Activated CD8-positive, alpha-beta T cell treated with anti-CD3 and anti-CD28 coated beads, Interleukin-2, amount 10 ng/mL, durations not matched to agents 7 days and 5 days (primary cell): ENCODE measurements at places on chromosomes 3 and 15. TPM values are rescaled to one million over a fixed set of nuclear protein-coding genes. Genes with fewer than 3 reads are reported as not detected.
A peak's percentile ranks its signal among the peaks of the same experiment; 100 is the strongest.

The KNG1 gene
- total RNA-seq = not detected

The KCNH8 gene
- total RNA-seq = not detected

The AADAC gene
- total RNA-seq = not detected

The RABL3 gene
- 25.5 TPM for total RNA-seq

The MESP1 gene
- 2.4 TPM for total RNA-seq

The ATP2B2 gene
- total RNA-seq = not detected

DNA sequence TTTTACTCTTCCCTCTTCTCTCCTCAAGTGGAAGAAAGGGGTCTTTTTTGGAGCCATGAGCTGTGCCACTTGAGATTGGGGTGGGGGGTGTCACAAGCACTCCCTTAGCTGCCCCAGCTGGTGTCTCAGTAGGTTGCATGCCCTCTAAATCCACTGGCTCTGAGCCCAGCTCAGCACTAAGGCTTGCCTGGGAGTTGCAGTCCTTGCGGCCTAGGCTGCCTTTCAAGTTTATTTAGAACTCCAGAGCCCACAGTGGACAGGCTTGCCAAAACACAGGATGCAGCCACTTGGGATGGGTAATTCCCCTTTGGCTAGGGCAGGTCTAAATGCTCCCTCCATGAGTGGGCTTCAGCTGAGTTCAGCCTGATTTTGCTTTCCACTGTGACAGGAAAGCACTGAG is 24.7 kb downstream of the C3orf20 start:
- H3K36me3 ChIP-seq = no peaks in the 10 kb centered on the region
- no peak overlapping the region for H3K4me3 ChIP-seq
- H3K27ac ChIP-seq = no peak overlapping the region
- no peak for DNase-seq

DNA sequence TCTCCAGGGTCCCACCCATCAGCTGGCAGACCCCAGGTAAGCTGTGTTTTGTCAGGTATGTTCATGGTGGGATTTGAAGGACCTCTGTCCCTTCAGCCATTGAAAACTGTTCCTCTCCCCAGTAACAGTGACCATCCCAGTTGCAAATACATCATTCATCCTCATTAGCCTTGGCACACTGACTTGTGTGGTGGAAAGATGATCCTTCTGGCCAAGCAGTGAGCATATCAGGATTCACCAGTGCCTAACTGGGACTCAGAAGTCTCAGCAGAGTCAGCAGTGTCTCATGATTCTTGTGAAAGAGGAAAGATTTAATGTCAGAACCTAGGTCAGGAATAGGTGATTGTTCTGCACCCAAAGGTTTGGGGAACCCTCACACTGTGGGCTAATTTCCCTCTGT is 90.2 kb downstream of the DNAJB8 start:
- H3K36me3 ChIP-seq = no peaks in the 10 kb centered on the region
- H3K27me3 ChIP-seq = no peaks in the 10 kb centered on the region
- no peak overlapping the region for H3K4me3 ChIP-seq
- DNase-seq = no peak
- H3K4me1 ChIP-seq = no peaks in the 10 kb centered on the region

DNA sequence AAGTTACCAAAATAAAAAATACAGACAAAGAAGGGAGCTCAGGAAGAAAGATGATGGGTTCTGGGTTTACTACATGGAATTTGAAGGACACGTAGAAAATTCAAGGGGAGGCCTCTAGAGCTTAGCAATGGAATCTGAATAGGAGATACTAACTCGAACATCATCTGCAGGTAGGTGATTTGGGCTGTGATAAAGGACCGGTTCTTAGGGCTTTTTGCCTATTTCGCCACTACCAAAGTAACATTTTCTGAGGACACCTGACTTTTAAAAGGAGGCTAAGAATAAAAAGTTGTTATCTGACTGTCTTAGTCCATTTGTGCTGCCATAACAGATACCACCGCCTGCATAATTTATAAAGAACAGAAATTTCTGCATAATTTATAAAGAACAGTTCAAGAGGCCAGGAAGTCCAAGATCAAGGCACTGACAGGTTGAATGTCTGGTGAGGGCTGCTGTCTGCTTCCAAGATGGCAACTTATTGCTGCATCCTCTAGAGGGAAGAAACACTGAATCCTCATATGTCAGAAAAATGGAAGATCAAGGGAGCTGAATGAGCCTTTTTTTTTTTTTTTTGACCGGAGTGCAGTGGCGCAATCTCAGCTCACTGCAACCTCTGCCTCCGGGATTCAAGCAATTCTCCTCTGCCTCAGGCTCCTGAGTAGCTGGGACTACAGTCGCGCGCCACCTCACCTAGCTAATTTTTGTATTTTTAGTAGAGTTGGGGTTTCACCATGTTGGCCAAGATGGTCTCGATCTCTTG is 67.9 kb upstream of the UBE2E2 start:
- H3K27me3 ChIP-seq = no peaks in the 10 kb centered on the region
- H3K36me3 ChIP-seq = no peaks in the 10 kb centered on the region
- no peaks in the 10 kb centered on the region for H3K4me1 ChIP-seq
- no peak for DNase-seq
- H3K27ac ChIP-seq = no peak overlapping the region

DNA sequence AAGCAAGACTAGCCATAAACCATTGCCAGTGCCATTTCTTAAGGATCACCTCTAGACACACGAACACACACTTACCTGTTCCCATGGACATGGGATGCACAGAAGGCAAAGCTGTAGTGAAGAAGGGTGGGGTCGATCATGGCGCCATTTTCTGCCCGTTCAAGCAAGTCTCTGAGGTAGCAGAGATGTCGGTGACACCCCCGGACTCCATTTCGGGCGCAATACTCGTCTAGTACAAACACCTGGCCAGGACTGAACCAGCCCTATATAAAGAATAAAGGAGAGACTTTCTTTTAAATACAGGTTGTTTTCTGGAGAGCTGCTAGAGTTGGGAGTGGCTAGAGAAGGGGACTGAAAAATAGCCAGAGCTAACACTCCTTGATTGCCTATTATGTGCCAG is 159.4 kb upstream of the FEZF2 start:
- no peak overlapping the region for H3K4me3 ChIP-seq
- H3K36me3 ChIP-seq = no peaks in the 10 kb centered on the region
- no peak overlapping the region for H3K27ac ChIP-seq
- DNase-seq = no peak

GRCh38 chr3:172102123-172102882 is 62.9 kb downstream of the FNDC3B start:
- peak overlapping the region; percentile 46 for H3K4me3 ChIP-seq
- H3K4me1 ChIP-seq = peaks cover 66% of the 10 kb centered on the region
- peaks cover 2% of the 10 kb centered on the region for H3K27me3 ChIP-seq
- peak overlapping the region; percentile 62 for H3K27ac ChIP-seq

DNA sequence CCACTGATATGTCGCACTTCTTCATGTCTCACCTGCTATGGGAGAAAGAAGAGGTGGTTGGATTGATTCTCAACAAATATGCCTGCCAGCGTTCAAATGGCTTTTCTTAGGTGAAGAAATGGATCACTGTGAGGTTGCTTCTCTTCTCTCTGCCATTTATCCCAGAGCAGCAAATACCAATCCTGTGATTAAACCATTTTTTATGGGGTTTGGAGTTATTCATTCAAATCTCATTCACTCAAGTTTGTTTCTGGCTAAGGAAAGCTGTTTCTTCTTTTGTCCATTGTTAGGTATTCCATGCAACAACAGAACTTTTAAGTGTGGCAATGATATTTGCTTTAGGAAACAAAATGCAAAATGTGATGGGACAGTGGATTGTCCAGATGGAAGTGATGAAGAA is 12.2 kb upstream of the C3orf52 start:
- no peak overlapping the region for H3K27ac ChIP-seq
- H3K27me3 ChIP-seq = peaks cover 7% of the 10 kb centered on the region
- no peak overlapping the region for H3K4me3 ChIP-seq
- H3K36me3 ChIP-seq = peaks cover 5% of the 10 kb centered on the region
- DNase-seq = no peak
- peaks cover 42% of the 10 kb centered on the region for H3K4me1 ChIP-seq

DNA sequence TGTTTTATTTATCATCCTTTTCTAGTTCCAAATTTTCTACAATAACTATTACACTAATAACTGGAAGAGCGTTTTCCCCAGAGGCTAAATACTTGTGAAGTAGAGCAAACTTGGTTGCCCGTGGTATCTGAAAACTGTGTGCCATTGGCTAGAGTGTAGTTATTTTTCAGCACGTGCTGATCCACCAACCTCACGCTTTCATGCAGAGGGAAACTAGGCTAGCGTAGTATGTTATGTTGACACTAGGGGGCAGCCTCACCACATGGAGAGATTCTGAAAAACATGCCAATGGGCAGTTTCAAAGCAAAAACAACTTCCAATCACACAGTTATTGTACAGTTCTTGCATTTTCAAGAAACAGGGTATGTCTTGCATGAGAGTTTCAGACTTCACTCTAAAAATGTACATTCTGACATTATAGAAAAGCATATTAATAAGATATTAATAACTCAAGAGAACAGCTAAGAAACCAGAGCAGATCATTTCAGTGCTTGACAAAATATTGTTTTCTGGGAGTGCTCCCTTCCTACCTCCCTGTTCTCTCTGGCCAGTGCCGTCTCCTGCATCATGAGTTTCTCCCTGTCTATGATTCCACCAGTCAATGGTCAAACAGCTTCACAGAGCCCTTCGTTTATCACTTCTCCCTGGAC is 39.7 kb downstream of the SPATA12 start:
- H3K36me3 ChIP-seq = no peaks in the 10 kb centered on the region
- H3K4me3 ChIP-seq = no peak overlapping the region
- H3K4me1 ChIP-seq = no peaks in the 10 kb centered on the region
- DNase-seq = peak; percentile 76
- peaks cover 10% of the 10 kb centered on the region for H3K27me3 ChIP-seq
- H3K27ac ChIP-seq = no peak overlapping the region

DNA sequence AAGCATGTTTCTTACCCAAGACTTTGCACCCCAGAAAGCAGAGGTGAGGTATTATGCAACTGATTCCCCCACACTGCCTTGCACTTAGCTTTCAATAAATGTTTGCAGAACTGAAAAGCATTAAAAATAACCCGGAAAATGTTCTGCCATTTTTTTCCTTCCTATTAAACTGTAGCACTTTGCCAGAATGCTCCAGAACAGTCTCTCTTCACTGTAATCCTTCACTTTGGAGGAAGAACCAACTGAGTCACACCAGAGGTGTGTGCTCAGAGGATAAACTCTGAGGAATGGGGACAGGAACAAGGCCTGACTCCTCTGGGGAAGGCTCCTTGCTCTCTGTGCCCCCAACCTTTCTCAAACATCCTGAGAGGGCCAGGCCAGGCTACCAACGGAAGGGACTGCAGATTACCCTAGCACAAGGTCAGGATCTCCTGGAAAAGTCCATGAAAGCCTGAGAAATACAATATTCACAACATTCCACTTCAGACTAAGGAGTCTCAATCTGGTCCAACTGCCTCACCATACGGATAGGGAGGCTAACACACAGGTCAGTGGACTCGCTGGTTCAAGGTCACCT is 19.0 kb downstream of the ANP32A start:
- H3K4me3 ChIP-seq = no peak overlapping the region
- H3K27ac ChIP-seq = no peak overlapping the region
- peaks cover 22% of the 10 kb centered on the region for H3K36me3 ChIP-seq
- no peaks in the 10 kb centered on the region for H3K27me3 ChIP-seq
- peaks cover 69% of the 10 kb centered on the region for H3K4me1 ChIP-seq

- peaks cover 24% of the 10 kb centered on the region for H3K27me3 ChIP-seq
- H3K36me3 ChIP-seq = no peaks in the 10 kb centered on the region
- no peaks in the 10 kb centered on the region for H3K4me1 ChIP-seq
Observed at GRCh38 chr3:138406606-138407005, 27.8 kb upstream of the ESYT3 start.

GRCh38 chr15:88334436-88334835 is 77.9 kb upstream of the NTRK3 start:
- no peaks in the 10 kb centered on the region for H3K4me1 ChIP-seq
- H3K27ac ChIP-seq = no peak overlapping the region
- peaks cover 2% of the 10 kb centered on the region for H3K27me3 ChIP-seq
- no peak for DNase-seq

- peaks cover 27% of the 10 kb centered on the region for H3K27me3 ChIP-seq
- no peak overlapping the region for H3K27ac ChIP-seq
Observed at GRCh38 chr3:38026856-38027255, 2.6 kb downstream of the PLCD1 start.

GRCh38 chr15:51917493-51917892 is 54.1 kb downstream of the LEO1 start:
- H3K4me3 ChIP-seq = no peak overlapping the region
- no peak overlapping the region for H3K27ac ChIP-seq
- peak; percentile 28 for DNase-seq

DNA sequence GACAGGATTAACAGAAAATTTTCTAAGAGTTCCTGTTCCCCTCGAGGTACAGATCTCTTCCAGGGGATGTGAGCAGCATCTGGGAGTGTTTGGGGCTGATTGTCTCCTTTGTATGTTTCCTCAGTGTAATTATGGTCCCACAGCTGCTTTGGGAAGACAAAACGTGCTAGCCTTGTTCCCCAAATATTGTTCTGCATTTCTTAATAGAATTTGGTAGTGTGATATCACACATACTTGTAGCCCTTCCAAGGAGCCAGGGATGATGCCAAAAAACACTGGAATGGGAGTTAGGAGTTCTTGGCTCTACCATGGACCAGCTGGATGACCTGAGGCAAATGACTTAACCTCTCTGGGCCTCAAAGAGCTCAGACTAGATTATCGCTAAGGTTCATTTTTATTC is 19.0 kb upstream of the AGBL1 start:
- no peak for DNase-seq
- H3K36me3 ChIP-seq = no peaks in the 10 kb centered on the region
- H3K4me1 ChIP-seq = no peaks in the 10 kb centered on the region
